ENCODE measurements at places on chromosomes 16 and 17.

DNA sequence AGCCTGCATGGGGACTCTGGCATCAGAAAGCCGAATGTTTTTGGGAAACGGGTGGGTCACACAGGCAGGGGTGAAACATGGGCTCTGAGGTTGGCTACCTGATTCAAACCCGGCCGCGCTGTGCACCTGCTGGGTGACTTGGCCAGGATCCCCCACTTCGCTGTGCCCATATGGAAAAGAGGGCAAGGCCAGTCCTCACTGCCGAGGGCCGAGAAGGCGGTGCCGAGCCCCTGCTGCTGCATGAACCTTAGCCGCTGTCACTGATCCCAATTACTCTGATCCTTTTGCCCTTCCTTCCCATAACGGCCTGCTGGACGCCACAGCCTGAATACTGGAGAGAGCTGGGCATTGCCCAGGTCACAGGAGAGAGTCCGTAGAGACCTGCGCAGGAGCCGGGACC lies 17.7 kb downstream of the KDM8 start:
- DNase-seq = no peak

DNA sequence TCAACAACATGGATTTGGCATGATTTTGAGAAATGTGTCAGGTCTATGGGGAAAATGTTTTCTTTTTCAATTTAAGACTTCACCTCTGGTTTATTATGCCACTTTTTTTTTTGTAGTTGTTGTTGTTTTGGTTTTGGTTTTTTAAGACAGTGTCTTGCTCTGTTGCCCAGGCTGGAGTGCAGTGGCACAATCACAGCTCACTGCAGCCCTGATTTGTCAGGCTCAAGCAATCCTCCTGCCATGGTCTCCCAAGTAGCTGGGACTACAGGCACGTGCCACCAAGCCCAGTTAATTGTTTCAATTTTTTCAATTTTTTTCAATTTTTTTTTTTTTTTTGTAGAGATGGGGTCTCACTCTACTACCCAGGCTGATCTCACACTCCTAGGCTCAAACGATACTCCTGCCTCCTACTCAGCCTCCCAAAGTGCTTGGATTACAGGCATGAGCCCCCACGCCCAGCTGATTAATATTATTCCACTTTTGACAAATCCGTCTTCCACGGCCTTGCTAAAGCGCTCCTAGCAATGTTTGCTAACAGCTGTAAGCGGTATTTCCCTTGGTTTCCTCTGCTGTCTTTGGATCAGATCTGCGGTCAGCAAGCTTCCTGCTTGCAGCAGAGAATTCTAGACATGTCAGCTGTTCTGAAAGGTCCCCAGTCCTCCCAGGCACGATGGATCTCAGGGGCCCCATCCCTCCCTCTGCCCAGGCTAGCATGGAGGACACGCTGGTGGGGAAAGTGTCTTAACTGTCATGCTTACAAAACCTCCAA lies 7.0 kb upstream of the MILR1 start:
- DNase-seq = no peak

DNA sequence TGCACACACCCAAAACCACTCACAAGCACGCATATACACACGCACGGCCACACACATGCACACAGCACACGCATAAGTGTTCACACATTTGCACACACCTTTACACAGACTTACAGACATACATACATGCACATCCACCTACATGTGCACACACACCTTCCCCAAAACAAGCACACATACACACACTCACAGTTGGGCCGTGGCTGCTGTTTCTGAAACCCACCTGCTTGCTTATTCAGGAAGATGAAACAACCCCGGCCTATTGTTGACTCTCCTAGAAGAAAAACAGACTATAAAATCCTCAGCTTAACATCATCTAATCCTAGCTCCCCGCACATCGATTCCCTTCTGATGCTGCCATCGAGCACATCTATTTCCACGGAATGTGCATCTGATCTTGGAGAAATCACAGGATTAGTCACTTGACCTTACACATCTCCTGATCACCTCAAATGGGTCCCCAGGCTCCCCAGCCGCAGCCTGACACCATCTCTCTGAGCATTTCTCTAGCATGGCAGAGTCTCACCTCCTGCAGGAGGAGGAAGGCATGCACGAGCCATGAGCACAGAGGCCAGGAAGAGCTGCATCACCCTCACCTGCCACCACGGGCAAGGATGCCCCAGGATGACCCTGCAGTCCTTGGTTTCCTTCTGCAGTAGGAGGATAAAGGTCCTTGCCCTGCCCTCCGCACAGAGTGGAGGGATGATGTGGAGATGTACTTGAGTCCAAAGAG lies 105.8 kb upstream of the CDH5 start:
- DNase-seq = no peak

- DNase-seq = no peak
Measured at GRCh38 chr17:43039646-43040045, 14.6 kb downstream of the RND2 start.

GRCh38 chr17:80047176-80047575 lies 10.7 kb downstream of the CCDC40 start:
- DNase-seq = no peak

GRCh38 chr17:37752482-37752881 lies 7.6 kb upstream of the HNF1B start:
- DNase-seq = no peak

GRCh38 chr17:74943808-74944522 lies 8.3 kb downstream of the OTOP3 start:
- DNase-seq = no peak

DNA sequence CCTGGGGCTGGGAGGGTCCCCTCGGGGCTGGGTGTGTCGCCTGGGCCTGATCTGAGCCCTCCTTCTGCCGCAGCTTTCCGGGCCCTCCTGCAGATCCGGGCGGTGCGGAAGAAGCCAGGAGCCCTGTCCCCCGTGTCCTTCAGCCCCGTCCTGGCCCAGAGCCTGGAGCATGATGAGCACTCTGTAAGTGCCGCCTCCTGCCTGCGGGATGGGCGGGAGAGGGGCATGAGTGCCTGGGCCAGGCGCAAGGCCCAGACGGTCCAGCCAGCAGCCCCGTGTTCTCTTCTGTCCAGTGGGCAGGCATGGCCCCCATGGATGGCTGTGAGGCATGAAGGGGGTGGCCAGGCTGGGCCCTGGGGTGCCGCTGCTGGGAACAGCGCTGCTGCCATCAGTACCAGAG lies 16.0 kb upstream of the NUDT16L1 start:
- no peak for DNase-seq

- peak; percentile 80 for DNase-seq
Measured at GRCh38 chr17:37273409-37274051, 102.3 kb upstream of the C17orf78 start.

DNA sequence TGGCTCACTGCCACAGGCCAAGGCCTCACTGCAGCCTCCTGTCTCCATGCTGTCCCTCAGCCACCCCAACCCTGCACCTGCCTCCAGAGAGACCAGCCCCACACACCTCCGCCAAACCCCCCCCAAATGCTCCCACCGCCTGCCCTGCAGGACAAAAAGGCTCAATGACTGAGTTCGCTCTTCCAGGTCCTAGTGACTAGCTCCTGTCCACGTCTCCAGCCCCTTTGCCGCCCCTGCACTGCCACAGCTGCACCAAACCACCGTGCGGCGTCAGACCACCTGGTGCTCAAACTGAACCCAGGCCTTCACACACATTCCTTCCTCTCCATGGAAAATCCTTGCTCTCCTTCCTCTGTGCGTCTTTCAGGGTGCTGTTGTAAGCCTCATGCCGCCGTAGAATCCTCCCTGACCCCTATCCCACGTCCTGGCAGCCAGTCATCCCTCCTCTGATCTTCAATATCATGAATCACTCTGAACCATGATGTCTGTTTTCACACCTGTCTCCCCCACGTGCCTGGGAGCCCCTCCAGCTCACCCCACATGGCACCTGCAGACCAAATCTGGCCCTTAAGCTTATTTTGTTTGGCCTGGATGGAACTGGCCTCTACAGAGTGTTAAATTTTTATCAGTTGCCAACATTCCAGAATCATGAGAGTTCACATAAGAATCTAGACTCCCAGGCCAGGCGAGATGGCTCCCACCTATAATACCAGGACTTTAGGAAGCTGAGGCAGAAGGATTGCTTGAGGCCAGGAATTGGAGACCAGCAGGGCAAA lies 4.3 kb upstream of the GSG1L start:
- no peak for DNase-seq

GRCh38 chr17:35127751-35128514 lies 6.5 kb downstream of the FNDC8 start:
- peak; percentile 96 for DNase-seq

DNA sequence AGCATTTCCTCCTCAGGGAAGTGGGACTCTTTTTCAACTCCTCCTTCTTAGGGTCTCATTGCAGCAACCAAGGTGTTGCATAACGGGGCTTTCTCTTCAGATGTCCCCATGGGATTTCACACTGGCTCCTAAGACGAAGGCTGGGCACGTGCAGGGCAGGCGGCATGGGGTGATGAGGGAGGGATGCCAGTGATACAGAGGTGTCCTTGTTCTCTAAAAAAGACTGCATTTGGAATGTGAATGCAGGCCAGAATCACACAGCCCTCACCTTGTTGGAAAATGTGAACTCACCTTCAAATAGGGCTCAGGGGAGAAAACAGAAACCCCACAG lies 105.6 kb downstream of the XYLT1 start:
- no peak for DNase-seq

GRCh38 chr16:52561910-52562741 lies 15.2 kb upstream of the TOX3 start:
- DNase-seq = no peak

GRCh38 chr17:17963066-17963465 lies 9.1 kb downstream of the TOM1L2 start:
- no peak for DNase-seq

- DNase-seq = no peak
Measured at GRCh38 chr16:66569131-66569530, 2.9 kb downstream of the CMTM1 start.

- no peak for DNase-seq
Measured at GRCh38 chr16:69367980-69368379, 16.4 kb upstream of the TMED6 start.

GRCh38 chr16:81830845-81831540 lies 51.9 kb downstream of the PLCG2 start:
- no peak for DNase-seq

DNA sequence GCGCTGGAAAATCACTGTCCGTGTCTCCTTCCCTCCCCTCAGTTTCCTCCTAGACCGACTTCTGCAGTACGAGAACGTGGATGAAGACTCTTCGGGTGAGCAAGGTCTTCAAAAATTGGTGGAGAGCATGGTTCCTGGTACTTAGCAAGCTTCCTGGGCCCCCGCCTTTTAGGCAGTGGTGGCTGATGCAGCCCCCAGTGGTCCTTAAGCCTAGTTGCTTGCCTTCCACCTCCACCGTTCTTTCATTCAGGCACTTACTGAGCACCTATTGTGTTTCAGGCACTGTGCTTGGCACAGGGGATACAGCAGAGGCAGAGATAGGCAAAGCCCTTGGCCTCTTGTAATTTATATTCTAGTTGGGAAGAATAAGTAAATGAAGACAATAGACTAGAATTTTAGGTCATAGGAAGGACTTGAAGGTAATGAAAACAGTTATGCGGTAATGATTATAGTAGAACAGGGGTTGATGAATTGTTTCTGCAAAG lies 767 bp downstream of the INO80E start:
- no peak for DNase-seq

DNA sequence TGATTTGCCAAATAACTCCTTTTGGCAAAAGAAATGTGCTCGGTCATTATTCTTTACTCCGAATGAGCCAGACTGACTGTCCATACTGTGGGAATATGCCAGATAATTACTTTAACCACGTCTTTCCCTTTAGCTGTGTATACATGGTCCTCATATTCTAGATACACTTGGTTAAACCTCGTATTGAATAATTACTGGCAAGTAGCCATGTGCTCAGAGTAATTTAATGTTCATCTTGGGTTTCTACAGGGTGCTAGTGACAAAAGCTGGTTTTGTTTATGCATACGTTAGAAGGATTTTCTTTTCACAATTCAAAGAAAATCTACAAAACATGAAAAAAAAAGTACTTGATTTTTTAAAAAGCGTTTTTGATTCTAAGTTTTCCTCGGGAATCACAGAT lies 540.3 kb downstream of the KCNJ2 start:
- DNase-seq = no peak

DNA sequence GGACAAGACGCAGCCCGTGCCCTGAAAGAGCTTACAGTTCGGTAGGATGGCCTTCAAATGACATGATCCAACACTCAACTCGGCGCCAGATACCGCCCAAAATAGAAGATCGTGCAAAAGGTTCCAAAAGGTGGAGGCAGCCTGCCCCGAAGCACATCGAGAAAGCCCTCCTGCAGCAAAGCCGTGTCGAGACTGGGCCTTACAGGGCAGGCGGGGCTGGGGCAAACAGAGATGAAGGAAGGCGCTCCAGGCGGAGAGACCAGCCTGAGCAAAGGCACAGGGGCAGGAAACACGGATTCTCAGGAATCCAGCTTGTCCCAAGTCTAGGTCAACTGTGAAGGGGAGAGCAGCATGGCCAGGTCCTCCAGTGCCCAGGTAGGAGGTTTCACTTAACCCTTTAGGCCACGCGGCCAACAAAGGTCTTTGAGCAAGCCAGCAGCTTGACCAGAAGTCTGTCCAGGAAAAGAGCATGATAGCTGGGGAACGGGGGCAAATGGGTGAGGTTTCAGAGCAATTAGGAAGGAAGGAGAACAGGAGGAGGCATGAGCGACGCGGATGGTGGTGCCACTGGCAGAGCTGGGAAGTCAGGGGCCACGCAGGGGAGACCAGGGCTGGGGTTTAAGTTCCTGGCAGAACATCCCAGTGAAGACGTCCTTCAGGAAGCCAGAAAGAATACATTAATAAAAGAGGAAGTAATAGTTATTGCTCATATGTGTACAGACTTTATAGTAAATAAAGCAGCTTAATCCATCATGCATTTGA lies 21.2 kb upstream of the EIF1 start:
- DNase-seq = no peak

GRCh38 chr16:86505899-86506864 lies 4.1 kb upstream of the FOXF1 start:
- no peak for DNase-seq

DNA sequence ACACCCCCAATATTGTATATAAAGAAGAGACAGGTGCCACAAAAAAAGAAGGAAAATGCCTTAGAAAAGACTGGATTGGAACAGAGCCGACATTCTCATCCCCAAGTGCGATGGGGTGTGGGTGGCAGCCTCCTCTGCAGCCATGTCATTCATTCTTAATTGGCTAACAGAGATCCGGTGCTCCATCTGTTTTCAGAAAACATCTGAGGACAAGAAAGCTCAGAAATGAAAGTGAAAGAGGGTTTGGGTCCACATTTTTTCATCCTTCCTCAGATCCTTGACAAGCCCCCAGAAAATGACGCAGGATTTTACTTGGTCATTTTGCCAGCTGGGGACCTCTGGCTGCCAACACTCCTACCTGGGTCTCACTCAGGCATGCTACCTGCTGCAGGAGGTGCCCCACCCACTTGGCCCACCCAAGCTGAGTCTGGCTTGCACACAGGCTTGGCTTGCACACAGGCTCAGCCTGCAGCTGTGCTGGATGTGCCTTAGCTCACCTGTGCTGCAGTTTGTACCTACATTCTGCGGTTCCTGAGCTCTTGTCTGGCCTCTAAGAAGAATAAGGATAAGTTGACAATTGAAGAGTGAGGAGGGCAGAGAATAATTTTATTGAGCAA lies 21.9 kb downstream of the KIF2B start:
- DNase-seq = no peak

DNA sequence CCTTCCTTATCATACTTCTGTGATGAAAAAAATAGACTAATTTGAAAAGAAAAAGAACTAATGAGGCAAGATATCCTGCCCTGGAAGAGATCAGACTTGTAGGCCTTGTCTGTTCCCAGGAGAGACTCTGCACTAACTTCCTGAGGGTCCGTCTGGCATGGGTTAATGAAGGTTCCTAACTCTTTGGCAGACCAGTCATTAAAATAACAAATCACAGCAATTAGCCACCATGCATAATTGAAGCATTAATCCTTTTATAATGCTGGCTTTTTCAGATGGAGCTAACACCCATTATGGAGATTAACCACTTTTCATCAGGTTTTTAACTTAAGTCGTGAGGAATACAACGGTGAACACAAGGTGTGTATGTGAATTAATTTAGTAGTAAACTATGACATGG lies 10.4 kb upstream of the KRT10 start:
- no peak for DNase-seq

All from AG04450 (cell line).